ENCODE measurements at places on chromosomes 4 and X. TPM values are rescaled to one million over a fixed set of nuclear protein-coding genes. Genes with fewer than 3 reads are reported as not detected.

- no peaks in the 10 kb centered on the region for H3K27me3 ChIP-seq
- DNase-seq, result no peak
- H3K4me1 ChIP-seq, result no peaks in the 10 kb centered on the region
- H3K27ac ChIP-seq, result no peak overlapping the region
Observed at GRCh38 chr4:187444061-187444460, 551.5 kb upstream of the ZFP42 start.

- peak overlapping the region; percentile 95 for H3K27ac ChIP-seq
- H3K4me1 ChIP-seq, result peaks cover 49% of the 10 kb centered on the region
- DNase-seq, result no peak
Observed at GRCh38 chr4:40515037-40515397, 114.6 kb downstream of the RBM47 start.

Gene LANCL3
- total RNA-seq, result 0.54 TPM

DNA sequence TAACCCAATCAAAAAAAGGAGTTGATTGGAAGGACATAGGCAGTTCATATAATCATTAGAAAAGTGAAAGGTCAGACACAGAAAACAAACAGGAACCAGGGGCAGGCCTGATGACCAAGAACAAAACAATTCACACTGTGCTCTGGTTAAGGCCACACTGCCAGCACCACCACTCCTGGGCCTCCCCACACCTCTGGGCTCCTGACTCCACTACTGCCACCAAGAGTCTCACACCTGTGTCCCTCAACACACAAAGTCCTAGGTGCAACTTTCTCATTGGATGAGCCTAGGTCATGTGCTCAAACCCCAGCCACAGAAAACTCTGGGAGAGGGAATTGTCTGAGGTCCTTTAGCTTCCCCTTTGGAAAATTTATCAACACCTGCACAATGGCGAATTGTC is 11.1 kb upstream of the FAM9C start:
- no peak overlapping the region for H3K27ac ChIP-seq
- no peak overlapping the region for H3K4me3 ChIP-seq
- no peak for DNase-seq

GRCh38 chr4:71559957-71560571 is 221.2 kb downstream of the SLC4A4 start:
- H3K4me1 ChIP-seq, result no peaks in the 10 kb centered on the region
- H3K36me3 ChIP-seq, result no peaks in the 10 kb centered on the region
- no peaks in the 10 kb centered on the region for H3K27me3 ChIP-seq
- H3K27ac ChIP-seq, result no peak overlapping the region
- no peak overlapping the region for H3K4me3 ChIP-seq
- no peak for DNase-seq

- H3K36me3 ChIP-seq, result no peaks in the 10 kb centered on the region
- H3K4me3 ChIP-seq, result no peak overlapping the region
- no peak for DNase-seq
Observed at GRCh38 chr4:119087121-119087520, 48.5 kb upstream of the MYOZ2 start.

Gene MAD2L1
- 7.8 TPM for total RNA-seq

DNA sequence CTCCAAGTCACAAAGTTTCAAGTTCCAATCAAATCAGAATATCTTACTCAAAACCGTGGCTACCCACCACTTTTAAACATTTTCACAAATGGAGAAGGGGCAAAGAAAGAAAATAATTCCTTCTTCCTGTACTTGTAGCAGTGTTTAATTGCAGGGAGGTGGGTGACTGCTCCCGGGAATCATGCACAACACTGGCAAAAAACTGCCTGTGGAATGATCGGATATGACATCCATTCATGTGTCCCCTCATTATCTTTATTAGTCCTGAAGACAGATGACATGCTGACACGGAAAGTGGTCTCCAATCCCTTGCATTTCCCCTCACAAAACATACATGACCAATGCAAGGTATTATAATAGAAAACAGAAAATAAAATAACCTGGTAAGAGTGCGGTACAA is 2.0 kb downstream of the TSPAN5 start:
- no peaks in the 10 kb centered on the region for H3K27me3 ChIP-seq
- H3K27ac ChIP-seq, result no peak overlapping the region
- H3K36me3 ChIP-seq, result no peaks in the 10 kb centered on the region
- peaks cover 28% of the 10 kb centered on the region for H3K4me1 ChIP-seq

DNA sequence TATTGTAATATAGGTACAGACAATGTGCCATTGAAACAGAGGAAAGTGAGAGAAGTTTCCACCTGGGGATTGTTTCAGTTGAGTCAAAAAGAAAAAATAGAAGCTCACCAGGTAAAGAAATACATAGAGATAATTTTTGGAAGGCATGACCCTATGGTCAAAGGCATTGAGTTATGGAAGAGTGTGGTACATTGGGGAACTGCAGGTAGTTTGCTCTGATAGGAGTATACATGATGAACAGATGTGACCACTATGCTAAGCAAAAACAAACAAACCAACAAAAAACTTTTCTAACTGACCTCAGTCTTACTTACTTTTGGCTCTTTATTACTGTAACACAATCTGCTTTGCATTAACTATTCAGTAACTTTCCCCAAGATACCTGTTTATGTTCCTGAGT is 85.9 kb downstream of the UGT8 start:
- no peaks in the 10 kb centered on the region for H3K27me3 ChIP-seq
- no peaks in the 10 kb centered on the region for H3K36me3 ChIP-seq
- no peaks in the 10 kb centered on the region for H3K4me1 ChIP-seq
- H3K4me3 ChIP-seq, result no peak overlapping the region

- no peak for DNase-seq
- no peaks in the 10 kb centered on the region for H3K36me3 ChIP-seq
- no peak overlapping the region for H3K27ac ChIP-seq
- no peaks in the 10 kb centered on the region for H3K27me3 ChIP-seq
- no peak overlapping the region for H3K4me3 ChIP-seq
Observed at GRCh38 chr4:85548116-85548515, 73.2 kb downstream of the ARHGAP24 start.

- DNase-seq, result no peak
- H3K4me3 ChIP-seq, result no peak overlapping the region
- H3K27ac ChIP-seq, result no peak overlapping the region
- H3K27me3 ChIP-seq, result no peaks in the 10 kb centered on the region
- peaks cover 3% of the 10 kb centered on the region for H3K4me1 ChIP-seq
- no peaks in the 10 kb centered on the region for H3K36me3 ChIP-seq
Observed at GRCh38 chr4:71268166-71268565, 70.7 kb upstream of the SLC4A4 start.

DNA sequence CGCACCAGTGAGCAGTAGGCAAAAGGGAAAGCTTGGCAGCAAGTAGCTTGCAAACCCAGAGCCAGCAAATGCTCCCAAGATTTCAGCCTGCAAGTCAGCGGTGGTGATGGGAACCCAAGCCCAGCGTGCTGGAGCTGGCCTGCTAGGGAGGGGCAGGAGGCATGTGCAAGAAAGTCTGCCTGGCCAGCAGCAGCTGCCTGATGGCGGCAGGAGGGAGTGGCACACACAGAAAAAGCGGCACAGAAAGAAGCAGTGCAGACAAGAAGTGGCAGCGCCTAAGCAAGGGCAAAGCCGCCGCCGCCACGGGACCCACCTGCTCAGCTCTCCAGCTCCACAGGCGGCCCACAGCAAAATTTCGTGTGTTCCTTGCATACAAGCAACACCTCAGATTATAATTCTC is 1206.5 kb upstream of the PABPC4L start:
- H3K27ac ChIP-seq, result no peak overlapping the region
- H3K36me3 ChIP-seq, result no peaks in the 10 kb centered on the region
- H3K4me1 ChIP-seq, result no peaks in the 10 kb centered on the region

Gene SMIM10L2A
- 5.2 TPM for total RNA-seq

DNA sequence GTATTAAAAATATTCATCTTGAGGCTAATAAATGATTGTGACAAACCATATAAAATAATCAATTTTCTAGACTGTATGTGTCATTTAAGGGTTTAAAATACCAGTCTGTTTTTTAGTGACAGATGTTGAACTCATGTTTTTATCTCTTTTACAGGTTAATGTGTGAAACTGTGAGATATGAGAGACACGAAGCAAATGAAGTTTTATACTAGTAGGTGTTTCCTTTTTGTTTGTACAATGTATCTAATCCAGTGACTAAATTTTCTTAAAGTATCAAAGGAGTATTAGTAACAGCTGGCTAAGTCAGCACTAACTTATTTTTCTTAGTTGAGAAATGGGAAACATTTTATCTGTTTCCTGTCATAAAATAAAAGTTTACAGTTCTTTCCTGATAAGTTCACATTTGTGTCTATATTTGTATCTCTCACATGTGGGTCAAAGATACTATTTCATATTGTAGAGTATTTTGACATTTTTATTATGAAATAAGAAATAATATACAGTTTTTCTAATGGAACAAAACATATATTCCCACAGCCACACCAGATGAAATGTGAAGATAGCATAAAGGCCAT is 90.3 kb downstream of the RAPGEF2 start:
- no peaks in the 10 kb centered on the region for H3K27me3 ChIP-seq
- DNase-seq, result no peak
- H3K4me3 ChIP-seq, result no peak overlapping the region

DNA sequence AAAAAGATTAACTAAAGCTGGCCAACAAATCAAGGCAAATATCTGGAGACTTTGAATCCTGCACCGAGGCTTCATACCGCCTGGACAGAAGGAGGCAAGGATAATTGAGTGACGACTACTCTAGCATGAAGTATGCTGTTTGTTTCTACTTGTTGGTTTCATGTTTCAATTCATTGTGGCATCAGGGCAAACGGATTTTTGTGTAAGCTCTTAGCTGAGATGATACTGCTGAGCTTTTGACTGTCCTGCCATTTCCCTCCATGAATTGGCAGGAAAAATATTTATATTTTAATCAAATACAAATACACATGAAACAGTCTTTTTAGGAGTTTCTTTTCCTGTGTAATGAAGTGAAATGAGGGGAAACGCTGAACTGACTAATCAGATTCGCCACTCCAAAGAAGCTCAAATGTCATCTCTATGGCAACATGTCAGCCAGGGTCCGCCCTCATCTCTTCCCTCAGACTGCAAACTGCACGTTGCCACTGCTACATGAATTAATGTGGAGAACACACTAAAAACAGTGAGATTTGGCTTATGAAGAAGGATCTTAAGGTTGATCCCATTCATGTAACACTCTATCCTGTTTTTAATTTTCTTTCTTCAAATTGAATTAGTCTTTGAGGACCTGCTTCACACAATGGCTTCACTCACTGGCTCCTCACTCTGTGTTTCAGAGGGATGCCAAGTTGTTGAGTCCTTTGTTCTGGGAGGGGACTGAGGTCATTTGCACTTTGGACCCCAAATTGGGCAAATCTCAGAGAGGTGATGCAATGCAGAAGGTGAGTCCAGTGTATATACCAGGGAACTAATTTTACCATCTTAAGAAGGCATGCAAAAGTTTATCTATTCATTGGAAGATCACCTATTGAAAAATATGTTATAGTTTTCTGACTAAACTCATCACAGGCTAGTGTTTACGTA is 149.6 kb upstream of the MID1 start:
- H3K4me3 ChIP-seq, result no peak overlapping the region
- H3K4me1 ChIP-seq, result no peaks in the 10 kb centered on the region
- peak; percentile 20 for DNase-seq
- H3K27me3 ChIP-seq, result no peaks in the 10 kb centered on the region
- H3K36me3 ChIP-seq, result no peaks in the 10 kb centered on the region

DNA sequence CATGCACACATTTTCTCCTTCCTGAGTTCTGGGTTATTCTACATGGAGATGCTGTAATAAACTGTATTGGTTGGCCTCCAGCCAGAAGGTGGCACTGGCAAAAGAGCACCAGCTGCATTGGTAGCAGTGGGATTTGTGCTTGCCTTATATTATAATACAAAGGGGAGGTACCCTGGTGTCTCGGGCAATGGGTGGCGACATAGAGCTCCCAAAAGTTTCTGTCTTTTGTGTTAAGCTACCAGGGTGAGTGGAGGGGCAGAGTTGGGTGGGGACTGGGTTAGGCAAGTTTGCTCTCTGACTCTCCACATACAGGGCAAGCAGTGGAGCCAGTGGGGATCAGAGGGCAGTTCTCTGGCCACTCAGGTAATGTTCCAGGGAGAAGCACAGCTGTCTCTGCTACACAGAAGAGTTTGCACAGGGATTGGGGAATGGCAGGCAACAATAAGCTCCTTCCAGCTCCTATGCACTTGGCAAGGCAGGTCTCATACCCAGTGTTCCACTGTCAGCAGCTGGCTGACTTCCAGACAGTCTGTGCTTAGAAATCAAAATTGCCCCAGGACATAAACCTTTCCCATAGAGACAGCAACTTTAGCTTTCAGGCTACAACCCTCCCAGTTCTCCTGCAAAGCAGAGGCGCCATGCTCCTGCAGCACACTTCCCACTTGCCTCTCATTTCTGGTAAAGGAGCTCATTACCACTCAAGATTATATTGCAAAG is 463.9 kb upstream of the PCDH7 start:
- no peaks in the 10 kb centered on the region for H3K36me3 ChIP-seq
- no peak overlapping the region for H3K27ac ChIP-seq
- no peaks in the 10 kb centered on the region for H3K27me3 ChIP-seq
- no peaks in the 10 kb centered on the region for H3K4me1 ChIP-seq
- H3K4me3 ChIP-seq, result no peak overlapping the region
- no peak for DNase-seq

- H3K4me3 ChIP-seq, result no peak overlapping the region
- DNase-seq, result no peak
- no peaks in the 10 kb centered on the region for H3K4me1 ChIP-seq
- no peaks in the 10 kb centered on the region for H3K36me3 ChIP-seq
Observed at GRCh38 chr4:187767158-187767557, 228.4 kb upstream of the ZFP42 start.

- H3K36me3 ChIP-seq, result no peaks in the 10 kb centered on the region
- no peak overlapping the region for H3K4me3 ChIP-seq
- DNase-seq, result no peak
- no peaks in the 10 kb centered on the region for H3K27me3 ChIP-seq
- no peak overlapping the region for H3K27ac ChIP-seq
Observed at GRCh38 chr4:19832411-19832810, 419.3 kb upstream of the SLIT2 start.

GRCh38 chrX:43805579-43805978 is 76.7 kb downstream of the MAOB start:
- no peak overlapping the region for H3K4me3 ChIP-seq
- DNase-seq, result no peak
- no peak overlapping the region for H3K27ac ChIP-seq
- no peaks in the 10 kb centered on the region for H3K4me1 ChIP-seq
- no peaks in the 10 kb centered on the region for H3K27me3 ChIP-seq

GRCh38 chr4:41167191-41167590 is 47.2 kb downstream of the APBB2 start:
- H3K4me3 ChIP-seq, result no peak overlapping the region
- no peaks in the 10 kb centered on the region for H3K27me3 ChIP-seq
- no peak for DNase-seq
- peaks cover 30% of the 10 kb centered on the region for H3K4me1 ChIP-seq
- H3K36me3 ChIP-seq, result no peaks in the 10 kb centered on the region

DNA sequence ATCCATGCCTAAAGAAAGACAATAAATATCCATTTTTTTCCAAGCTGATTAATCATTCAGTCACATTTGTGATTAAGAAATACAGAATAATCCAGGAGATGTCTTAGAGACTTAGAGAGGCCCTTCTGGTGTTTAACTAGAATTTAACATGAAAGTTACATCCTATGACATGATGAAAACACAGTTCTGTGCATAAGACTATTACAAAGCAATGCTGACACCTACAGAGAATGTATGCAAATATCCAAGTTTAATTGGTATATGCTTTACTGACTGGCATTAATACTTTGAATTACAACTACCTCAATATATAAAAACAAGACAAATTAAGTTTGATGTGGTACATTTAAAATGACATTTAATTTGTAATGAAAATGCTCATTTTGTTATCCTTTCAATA is 17.8 kb upstream of the TLL1 start:
- H3K36me3 ChIP-seq, result no peaks in the 10 kb centered on the region
- H3K4me1 ChIP-seq, result no peaks in the 10 kb centered on the region
- DNase-seq, result no peak

Gene EFNB1
- total RNA-seq, result 17.6 TPM

Gene SPANXA2
- not detected for total RNA-seq

GRCh38 chr4:145865274-145865941 is 73.2 kb downstream of the ZNF827 start:
- no peak overlapping the region for H3K4me3 ChIP-seq
- H3K27me3 ChIP-seq, result no peaks in the 10 kb centered on the region
- no peaks in the 10 kb centered on the region for H3K36me3 ChIP-seq
- H3K4me1 ChIP-seq, result peaks cover 37% of the 10 kb centered on the region

All from thyroid gland (tissue), 4 donors.